ENCODE measurements at places on chromosomes 12 and 14. TPM values are rescaled to one million over a fixed set of nuclear protein-coding genes. Genes with fewer than 3 reads are reported as not detected.

GZMB gene
- total RNA-seq = not detected

TMEM119 gene
- 0.36 TPM for total RNA-seq

BDKRB1 gene
- not detected for total RNA-seq

CCDC60 gene
- 1.9 TPM for total RNA-seq

ST8SIA1 gene
- total RNA-seq = 0.77 TPM

TMED8 gene
- total RNA-seq = 9.9 TPM

LTBR gene
- 40.3 TPM for total RNA-seq

ACVRL1 gene
- 395 TPM for total RNA-seq

LHX5 gene
- total RNA-seq = not detected

ABCD2 gene
- not detected for total RNA-seq

GALC gene
- total RNA-seq = 77.1 TPM

SLC22A17 gene
- total RNA-seq = 35.3 TPM

TUNAR gene
- 2.0 TPM for total RNA-seq

CD163 gene
- 0.90 TPM for total RNA-seq

PPP1R13B gene
- total RNA-seq = 63.9 TPM

RAN gene
- total RNA-seq = 685 TPM

AKT1 gene
- 133 TPM for total RNA-seq

PLEKHD1 gene
- 0.80 TPM for total RNA-seq

CLEC2A gene
- not detected for total RNA-seq

WNT1 gene
- not detected for total RNA-seq

CLEC2D gene
- 18.9 TPM for total RNA-seq

ZBTB25 gene
- 9.4 TPM for total RNA-seq

FAM90A1 gene
- total RNA-seq = not detected

GRIP1 gene
- total RNA-seq = 36.2 TPM

TMEM30B gene
- 0.15 TPM for total RNA-seq

TRIP11 gene
- total RNA-seq = 46.8 TPM
